Activated T-cell treated with anti-CD3 and anti-CD28 coated beads for 1 hour (primary cell): ENCODE measurements at places on chromosomes 12 and 14.
A peak's percentile ranks its signal among the peaks of the same experiment; 100 is the strongest.

GRCh38 chr12:11978726-11979384 lies 91.9 kb upstream of the BCL2L14 start:
- no peak for DNase-seq

DNA sequence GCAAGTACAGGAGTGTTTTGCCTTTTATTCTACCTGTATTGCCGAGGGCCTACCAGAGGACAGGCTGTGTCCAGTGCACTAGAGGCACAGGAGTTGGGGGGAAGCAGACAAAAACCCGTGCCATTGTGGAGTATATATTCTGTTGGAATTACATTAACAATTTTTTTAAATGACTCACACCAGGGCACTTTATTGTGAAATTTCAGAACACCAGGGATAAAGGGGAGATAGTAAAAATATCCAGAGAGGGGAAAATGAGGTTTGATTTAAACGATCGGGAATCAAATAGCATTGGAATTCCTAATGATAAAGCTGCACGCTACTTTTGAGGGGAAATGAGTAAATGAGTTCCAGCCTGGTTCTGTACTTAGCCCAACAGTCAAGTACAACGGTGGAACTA lies 123.2 kb downstream of the PELI2 start:
- DNase-seq: no peak

DNA sequence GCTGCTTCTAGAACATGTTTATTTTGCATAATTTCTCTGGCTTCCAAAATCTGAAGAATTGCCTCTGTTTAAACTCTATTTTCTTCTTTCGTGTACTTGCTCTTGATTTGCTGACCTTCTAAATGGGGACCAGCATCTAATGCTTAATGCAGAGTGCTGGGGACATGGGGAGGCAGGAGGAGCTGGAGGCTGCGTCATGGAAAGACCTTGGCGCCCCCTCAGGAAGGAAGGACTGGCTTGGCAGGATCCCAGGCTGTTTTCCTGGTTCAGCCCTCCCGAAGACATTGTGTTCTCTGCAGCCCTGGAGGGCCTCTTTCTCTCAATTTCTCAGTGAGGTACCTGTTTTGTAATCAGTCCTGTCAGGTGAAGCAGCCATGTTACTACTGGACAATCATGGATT lies 5.5 kb downstream of the PRKCH start:
- no peak for DNase-seq

- DNase-seq: no peak
These were observed 11.4 kb downstream of the KRT76 start for GRCh38 chr12:52765702-52766101.

DNA sequence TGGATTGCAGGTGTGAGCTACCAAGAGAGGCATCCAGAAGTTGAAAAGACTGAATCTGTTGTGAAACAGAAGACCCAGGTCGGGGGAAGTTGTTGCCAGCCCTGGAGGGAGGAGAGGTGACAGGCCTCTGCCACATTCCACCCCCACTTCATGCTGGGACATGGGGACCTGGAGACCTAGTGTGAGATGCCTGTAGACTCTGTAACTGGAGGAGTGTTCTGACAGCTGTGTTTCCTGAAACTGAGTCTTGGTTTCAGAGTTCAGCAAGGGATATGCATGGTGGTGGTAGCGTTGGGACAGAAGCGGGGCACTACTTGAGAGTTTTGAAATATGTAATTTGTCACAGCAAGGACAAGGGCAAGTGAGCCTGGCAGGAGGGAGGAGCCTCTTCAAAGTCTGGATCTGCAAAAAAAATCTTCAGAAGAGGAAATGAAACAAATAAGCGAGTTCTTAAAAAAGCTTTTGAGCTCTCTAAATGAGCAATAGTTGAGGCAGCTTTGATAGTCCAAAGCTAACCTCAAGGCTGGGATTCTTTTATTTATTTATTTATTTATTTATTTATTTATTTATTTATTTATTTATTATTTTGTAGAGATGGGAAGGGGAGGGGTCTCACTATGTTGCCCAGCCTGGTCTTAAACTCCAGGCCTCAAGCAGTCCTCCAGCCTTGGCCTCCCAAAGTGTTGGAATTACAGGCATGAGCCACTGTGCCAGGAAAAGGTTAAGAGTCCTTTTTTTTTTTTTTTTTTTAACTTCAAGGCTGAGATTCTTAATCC lies 58.9 kb upstream of the EEA1 start:
- no peak for DNase-seq

- DNase-seq: no peak
These were observed 21.9 kb downstream of the CLEC9A start for GRCh38 chr12:10052193-10052913.

GRCh38 chr12:115693970-115694369 lies 583.5 kb downstream of the MED13L start:
- no peak for DNase-seq

GRCh38 chr12:21527451-21528180 lies 1.5 kb downstream of the SPX start:
- peak; percentile 38 for DNase-seq

DNA sequence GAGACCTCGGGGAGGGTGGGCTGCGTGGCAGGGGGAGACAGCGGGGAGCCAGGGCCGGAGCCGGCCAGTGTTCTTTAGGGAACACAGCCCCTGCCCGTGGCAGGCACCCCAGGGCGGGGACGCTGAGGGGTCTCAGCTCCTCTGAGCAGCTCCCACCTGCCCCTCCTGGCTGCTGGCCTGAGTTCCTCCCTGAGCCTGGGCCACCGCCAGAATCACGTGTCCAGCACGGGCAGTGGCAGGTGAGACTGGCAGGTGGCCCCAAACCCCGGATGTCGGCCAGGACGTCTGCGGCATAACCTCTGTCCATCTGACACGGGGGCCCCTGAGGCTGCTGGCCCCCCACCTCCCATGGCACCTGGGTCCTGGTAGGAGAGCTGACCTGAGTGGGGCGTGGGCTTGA lies 25.1 kb downstream of the NOC4L start:
- DNase-seq: no peak

GRCh38 chr14:25431211-25432076 lies 381.5 kb upstream of the STXBP6 start:
- DNase-seq: no peak

DNA sequence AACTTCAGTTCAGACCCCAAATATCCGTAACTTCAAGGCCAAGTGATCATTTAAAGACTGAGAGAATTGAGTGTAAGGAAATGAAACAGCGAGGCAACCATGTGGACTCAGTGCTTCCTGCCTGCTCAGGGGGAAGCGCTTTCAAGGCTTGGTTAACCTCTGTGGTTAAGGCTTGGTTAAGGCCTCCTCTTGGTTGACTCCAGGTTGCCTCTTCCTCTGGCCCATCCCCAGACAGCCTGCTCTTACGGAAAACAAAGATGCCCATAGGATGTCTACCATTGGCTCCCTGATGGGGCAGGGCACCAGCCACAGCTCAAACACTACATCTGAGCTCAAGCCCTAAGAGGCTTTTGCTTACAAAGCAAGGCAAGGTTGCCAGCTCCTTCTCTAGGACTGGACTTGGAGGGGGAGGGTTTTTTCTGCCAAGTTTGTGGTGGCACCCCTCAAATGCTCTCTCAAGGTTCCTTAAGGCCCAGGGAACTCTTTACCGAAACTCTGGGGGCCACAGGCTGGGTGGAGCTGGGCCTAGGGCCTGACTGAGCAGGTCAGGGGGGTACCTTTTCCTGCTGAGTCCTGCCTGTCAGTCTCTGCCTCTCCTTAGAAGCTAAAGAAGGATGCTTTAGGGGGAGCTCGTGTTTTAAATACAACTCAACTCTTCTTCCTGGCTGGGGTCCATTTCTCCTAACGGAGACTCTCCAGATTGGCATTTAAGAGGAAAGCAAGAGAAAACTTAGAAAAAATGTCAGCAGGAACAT lies 13.7 kb downstream of the COL2A1 start:
- peak; percentile 17 for DNase-seq

DNA sequence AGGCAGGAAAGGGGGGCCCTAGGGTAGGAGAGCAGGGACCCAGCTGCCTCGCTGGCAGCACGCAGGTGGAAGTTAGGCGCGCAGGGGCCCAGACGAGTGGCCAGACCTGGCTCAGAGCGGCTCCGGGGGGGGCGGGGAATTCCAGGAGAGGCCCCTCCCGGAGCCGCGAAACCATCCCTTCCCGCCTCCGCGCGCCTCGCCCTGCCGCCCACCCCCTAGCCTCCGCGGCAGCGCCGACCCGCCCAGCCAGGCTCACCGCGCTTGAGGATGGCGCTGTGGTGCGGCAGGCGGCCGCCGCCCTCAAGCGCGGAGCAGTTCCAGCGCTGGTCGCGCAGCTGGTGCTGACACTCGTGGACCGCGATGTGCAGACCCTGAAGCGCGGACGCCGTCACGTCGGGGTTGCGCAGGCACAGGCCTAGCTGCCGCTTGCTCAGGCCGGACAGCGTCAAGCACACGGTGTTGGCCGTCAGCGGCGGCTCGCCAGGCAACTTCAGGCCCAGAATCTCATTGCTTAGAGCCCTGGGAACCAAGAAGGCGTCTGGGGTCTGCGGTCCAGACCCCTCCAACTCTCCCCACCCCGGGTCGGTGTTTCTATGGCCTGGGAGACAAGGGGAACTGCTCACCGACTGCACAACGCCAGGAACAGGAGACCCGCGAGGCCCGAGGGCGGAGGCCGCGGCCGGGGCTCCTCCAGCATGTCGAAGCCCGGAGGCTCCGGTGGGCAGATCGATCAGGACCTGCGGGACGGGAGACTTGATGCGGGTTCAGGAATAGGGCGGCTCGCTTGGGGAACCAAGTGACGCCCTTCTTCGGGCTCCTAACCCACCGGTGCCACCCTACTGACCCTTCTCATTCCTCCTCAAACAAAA lies 1.5 kb downstream of the WNT10B start:
- no peak for DNase-seq

GRCh38 chr14:21088687-21089086 lies 9.8 kb downstream of the ZNF219 start:
- no peak for DNase-seq

DNA sequence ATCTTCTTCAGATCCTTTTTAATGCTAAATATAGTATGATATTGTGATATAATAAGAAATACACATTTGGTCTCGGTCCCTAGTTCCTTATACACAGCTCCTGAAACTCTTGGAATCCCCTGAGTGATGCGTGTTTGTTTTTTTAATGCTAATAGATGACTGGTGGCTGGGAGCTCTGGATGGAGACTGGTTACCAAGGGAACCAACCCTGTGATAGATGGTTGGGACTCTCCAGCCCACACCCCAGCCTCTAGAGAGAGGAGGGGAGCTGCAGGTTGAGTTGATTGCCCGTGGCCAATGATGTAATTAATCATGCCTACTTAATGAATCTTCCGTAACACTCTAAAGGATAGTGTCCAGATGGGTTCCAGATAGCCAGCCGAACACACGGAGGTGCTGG lies 140.6 kb downstream of the FBXL14 start:
- DNase-seq: no peak

DNA sequence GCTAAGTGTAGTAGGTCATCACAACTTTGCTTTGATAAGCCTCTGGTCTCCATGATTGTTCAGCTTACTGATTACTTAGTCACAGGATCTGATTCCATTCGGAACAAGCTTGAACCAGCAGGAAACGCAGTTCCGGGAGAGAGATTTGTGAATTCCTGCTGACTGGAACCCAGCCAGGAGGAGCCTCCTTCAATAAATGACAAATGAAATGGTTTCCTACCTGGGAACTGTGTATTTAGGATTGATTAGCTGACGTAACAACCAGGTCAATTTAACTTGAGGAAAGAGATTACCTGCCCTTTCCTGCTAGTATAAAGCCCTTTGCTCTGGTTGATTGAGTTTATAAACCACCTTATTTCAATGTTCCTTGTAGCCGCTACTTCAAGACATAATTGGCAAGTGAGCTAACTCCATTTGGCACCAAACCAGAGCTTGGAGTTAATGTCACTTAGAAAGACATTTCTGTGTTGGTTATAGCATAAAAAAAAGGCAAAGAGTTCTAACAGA lies 35.1 kb upstream of the KCNH3 start:
- DNase-seq: no peak

GRCh38 chr14:51939755-51940301 lies 49.5 kb upstream of the RTRAF start:
- DNase-seq: no peak

GRCh38 chr14:28745176-28745575 lies 21.4 kb upstream of the FOXG1 start:
- DNase-seq: no peak
